Natural killer cell (primary cell): ENCODE measurements at places on chromosomes 16 and 17.

- peaks cover 17% of the 10 kb centered on the region for H3K4me1 ChIP-seq
- no peak overlapping the region for H3K27ac ChIP-seq
- H3K36me3 ChIP-seq = no peaks in the 10 kb centered on the region
- no peak overlapping the region for H3K4me3 ChIP-seq
- no peak for DNase-seq
Observed at GRCh38 chr17:43402078-43402477, 3.3 kb downstream of the ARL4D start.

DNA sequence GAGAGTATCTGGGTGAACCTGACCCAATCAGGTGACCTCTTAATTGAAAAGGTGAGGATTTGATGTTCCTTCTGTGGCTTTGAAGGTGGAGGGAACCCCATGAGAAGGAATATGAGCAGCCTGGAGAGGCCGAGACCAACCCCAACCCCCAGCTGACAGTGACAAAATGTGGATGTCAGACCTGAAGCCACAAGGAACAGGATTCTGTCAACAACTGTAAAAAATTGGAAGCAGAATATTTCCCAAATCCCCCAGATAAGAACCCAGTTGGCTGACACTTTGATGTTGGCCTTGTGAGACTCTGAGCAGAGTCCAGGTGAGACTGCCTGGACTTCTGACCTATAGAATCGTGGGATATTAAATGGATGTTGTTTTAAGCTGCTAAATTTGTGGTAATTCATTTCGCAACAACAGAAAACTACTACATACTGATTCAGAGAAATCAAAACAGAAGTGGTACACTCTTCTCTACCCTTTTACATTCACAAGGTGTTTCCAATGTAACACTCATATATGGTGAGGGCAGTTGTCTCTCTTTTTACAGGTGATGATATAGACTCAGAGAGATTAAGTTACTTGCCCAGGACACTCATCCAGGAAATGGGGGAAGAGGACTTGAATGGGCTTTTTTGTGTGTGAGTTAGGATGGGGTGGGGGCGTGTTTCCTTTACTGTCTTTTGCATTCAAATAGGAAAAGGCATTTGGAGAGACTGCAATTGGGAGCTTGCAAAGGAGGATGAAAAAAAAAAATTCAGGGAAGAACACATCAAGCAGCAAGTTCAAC lies 29.8 kb upstream of the SALL1 start:
- no peaks in the 10 kb centered on the region for H3K27me3 ChIP-seq
- no peak overlapping the region for H3K4me3 ChIP-seq
- H3K27ac ChIP-seq = no peak overlapping the region

GRCh38 chr17:43043307-43043706 lies 18.3 kb downstream of the RND2 start:
- no peaks in the 10 kb centered on the region for H3K27me3 ChIP-seq
- no peaks in the 10 kb centered on the region for H3K36me3 ChIP-seq
- no peak overlapping the region for H3K4me3 ChIP-seq
- H3K27ac ChIP-seq = no peak overlapping the region

DNA sequence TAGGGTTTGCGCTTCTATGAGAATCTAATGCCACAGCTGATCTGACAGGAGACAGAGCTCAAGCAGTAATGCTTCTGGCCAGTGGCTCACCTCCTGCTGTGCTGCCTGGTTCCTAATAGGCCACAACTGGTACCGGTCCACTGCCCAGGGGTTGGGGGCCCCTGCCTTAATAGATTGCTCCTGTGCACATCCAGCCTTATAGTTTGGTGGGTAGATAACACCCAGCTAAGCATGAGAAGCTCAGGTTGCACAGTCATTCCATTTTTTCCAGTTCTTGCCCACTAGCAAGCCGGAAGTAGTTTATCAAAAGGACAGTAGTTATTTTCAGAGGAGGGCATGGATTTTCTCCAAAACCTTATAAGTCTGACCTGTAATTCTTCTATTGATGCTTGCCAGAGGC lies 7.6 kb downstream of the KRTAP1-5 start:
- H3K27ac ChIP-seq = no peak overlapping the region
- no peak for DNase-seq
- H3K4me3 ChIP-seq = no peak overlapping the region
- H3K27me3 ChIP-seq = no peaks in the 10 kb centered on the region
- H3K4me1 ChIP-seq = no peaks in the 10 kb centered on the region
- H3K36me3 ChIP-seq = no peaks in the 10 kb centered on the region

- peaks cover 92% of the 10 kb centered on the region for H3K4me1 ChIP-seq
- no peak overlapping the region for H3K27ac ChIP-seq
- no peaks in the 10 kb centered on the region for H3K27me3 ChIP-seq
Observed at GRCh38 chr16:85579191-85579590, 33.9 kb upstream of the GSE1 start.

GRCh38 chr17:41324180-41325075 lies 8.9 kb upstream of the KRTAP17-1 start:
- H3K27me3 ChIP-seq = no peaks in the 10 kb centered on the region
- no peak overlapping the region for H3K4me3 ChIP-seq
- H3K36me3 ChIP-seq = no peaks in the 10 kb centered on the region
- no peak overlapping the region for H3K27ac ChIP-seq
- H3K4me1 ChIP-seq = peaks cover 32% of the 10 kb centered on the region
- no peak for DNase-seq

DNA sequence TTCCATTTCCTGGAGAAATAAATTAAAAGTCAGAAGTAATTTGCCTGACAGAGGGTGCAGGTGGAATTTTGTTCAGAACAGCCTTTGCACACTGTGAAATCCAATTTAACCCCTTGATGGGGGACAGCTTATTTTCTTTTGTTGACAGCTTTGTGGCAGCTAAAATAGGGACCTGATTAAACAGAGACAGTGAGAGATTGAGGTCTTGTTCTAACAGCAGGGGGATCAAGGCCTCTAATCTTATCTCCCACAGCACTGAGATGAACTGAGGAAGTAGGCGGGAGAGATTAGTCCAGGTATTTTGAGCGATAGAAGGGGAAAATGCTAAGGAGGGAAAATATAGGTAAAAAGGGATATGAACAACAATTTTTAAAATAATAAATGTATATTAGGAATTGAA lies 1491.4 kb upstream of the GOT2 start:
- no peak for DNase-seq
- no peak overlapping the region for H3K4me3 ChIP-seq
- no peaks in the 10 kb centered on the region for H3K36me3 ChIP-seq
- H3K27me3 ChIP-seq = no peaks in the 10 kb centered on the region
- no peaks in the 10 kb centered on the region for H3K4me1 ChIP-seq
- no peak overlapping the region for H3K27ac ChIP-seq

DNA sequence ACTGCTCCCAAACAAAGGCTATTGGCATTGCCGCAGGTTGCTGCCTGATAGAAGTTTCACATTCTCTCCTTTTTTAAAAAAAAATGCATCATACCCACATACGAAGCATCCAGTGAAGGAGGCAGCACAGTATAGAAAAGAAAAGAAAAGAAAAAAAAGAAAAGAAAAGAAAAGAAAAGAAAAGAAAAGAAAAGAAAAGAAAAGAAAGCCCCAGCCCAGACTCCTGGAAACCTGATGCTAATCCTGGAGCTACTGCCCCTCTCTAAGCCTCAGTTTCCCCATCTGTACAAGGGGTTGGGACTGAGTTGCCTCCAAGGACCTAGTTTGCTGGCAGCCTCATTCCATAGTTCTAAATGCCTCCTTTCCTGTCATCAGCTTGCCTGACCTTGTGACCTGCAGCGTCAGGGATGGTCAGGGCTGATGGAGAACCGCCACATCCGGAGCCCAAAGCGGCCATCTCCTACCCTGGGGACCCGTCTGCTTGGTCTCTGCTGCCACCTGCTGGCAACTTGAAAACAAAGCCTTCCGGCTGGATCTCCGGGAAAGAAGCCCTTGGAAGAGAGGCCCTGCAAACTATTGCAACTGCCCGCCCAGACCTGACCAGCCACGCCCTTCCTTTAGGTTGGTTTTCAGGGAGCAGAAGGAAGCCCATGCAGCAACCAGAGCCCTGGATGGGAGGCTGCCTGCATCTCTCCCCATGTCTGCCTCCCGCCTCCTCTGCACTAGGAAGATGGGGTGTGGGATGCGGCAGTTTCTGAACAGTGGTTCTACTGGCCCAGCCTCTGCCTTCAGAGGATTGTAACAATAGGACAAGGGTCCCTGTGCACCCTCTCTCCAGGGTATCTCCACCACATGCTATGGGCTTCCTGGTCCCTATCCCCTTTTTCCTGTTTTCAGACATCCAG lies 13.0 kb downstream of the AIPL1 start:
- no peaks in the 10 kb centered on the region for H3K36me3 ChIP-seq
- no peaks in the 10 kb centered on the region for H3K27me3 ChIP-seq
- H3K4me1 ChIP-seq = peaks cover 13% of the 10 kb centered on the region

- H3K4me3 ChIP-seq = peak overlapping the region; percentile 37
- peak; percentile 32 for DNase-seq
- no peak overlapping the region for H3K27ac ChIP-seq
- H3K4me1 ChIP-seq = peaks cover 17% of the 10 kb centered on the region
- no peaks in the 10 kb centered on the region for H3K36me3 ChIP-seq
Observed at GRCh38 chr17:50199803-50200456, 1.5 kb downstream of the COL1A1 start.

- DNase-seq = no peak
- no peaks in the 10 kb centered on the region for H3K36me3 ChIP-seq
- no peak overlapping the region for H3K4me3 ChIP-seq
- no peaks in the 10 kb centered on the region for H3K27me3 ChIP-seq
- no peak overlapping the region for H3K27ac ChIP-seq
- H3K4me1 ChIP-seq = no peaks in the 10 kb centered on the region
Observed at GRCh38 chr16:83619381-83620150, 188.2 kb upstream of the HSBP1 start.

DNA sequence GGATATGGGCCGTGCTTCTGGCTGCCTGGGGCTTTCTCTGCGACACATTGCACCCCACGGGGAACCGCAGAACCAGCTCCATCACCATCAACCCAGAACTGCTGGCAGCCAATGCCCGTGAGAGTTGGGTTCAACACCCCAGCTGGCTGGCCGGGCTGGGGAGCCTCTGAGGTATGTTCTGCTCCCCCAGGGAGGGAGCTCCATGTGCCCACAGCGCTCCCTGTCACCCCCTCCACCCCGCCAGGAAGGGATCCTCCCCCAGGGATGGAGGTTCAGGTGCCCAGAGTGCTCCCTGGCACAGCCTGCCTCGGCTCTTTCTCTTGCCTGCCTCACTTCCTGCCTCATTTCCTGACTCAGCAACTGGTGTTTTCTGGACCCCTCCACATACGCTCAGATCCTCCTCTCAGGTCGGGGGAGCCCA lies 24.2 kb upstream of the MPRIP start:
- H3K36me3 ChIP-seq = no peaks in the 10 kb centered on the region
- no peak overlapping the region for H3K4me3 ChIP-seq
- no peak for DNase-seq
- H3K27me3 ChIP-seq = no peaks in the 10 kb centered on the region

DNA sequence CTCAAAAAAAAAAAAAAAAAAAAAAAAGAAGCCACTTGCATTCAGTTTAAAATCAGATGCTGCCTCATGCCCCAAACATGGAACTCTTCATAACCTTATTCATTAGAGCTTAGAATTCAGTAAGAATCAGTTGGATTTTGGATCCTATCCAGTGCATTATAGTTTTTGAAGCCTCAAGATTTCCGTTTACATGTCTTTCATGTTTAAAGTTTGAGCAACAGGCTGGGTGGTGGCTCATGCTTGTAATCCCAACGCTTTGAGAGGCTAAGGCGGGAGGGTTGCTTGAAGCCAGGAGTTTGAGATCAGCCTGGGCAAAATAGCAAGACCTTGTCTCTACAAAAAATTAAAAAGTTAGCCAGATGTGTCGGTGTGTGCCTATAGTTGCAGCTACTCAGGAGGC lies 55.0 kb downstream of the SNTB2 start:
- no peak for DNase-seq
- H3K4me3 ChIP-seq = no peak overlapping the region
- H3K27ac ChIP-seq = no peak overlapping the region

DNA sequence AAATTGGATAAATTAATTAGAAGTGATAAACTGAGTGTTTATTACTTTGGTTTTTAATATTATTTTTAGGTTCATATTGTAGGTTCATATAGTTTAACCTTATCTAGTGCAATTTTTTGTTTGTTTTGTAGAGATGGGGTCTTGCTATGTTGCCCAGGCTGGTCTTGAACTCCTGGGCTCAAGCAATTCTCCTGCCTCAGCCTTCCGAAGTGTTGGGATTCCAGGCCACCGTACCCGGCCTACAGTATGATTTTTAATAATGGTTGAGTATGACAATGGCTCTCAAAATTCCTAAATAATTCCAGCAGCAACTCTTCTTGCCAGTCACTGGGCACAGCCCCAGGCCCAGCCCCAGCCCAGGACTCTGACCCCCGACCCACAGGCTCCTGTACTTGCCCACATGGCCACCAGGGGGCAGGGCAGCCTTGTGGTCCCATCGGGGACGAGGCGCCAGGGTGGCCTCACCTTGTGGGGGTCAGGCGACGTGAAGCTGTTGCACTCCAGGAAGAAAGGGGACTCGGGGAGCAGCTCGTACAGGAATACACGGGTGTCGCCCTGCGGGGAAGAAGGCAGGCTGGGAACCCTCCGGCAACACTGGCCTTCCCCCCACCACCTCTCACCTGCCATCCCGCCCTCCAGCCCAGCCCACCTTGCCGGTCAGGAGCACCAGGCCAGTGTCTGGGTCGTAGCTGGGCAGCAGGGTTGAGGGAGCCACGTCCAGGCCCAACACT lies 7.9 kb upstream of the PAM16 start:
- no peaks in the 10 kb centered on the region for H3K27me3 ChIP-seq
- no peak overlapping the region for H3K27ac ChIP-seq
- peaks cover 8% of the 10 kb centered on the region for H3K4me1 ChIP-seq
- peak; percentile 67 for DNase-seq
- peaks cover 63% of the 10 kb centered on the region for H3K36me3 ChIP-seq

DNA sequence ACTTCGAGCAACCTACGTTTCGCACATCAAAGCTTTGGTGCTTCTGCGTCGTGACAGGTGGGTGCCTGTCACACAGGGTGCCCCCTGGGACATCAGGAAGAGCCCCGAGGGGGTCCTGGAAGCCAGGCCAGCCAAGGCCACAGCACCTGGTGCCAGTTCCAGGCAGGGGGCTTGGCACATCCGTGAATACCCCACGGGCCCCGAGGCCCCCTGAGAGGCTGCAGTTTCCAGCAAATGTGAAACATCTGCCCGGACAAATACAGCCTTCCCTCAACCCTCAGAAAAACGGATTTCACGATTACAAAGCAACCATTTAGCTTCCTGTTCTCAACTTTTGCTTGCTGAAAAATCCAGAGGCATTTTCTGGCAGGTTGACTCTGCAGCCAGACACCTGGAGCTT lies 109.3 kb upstream of the METRNL start:
- peaks cover 3% of the 10 kb centered on the region for H3K4me1 ChIP-seq
- DNase-seq = no peak
- H3K36me3 ChIP-seq = no peaks in the 10 kb centered on the region
- H3K4me3 ChIP-seq = no peak overlapping the region
- H3K27ac ChIP-seq = no peak overlapping the region
- H3K27me3 ChIP-seq = no peaks in the 10 kb centered on the region
